Cortex of kidney (tissue), 1 donor: ENCODE measurements at places on chromosomes 7 and 10.

DNA sequence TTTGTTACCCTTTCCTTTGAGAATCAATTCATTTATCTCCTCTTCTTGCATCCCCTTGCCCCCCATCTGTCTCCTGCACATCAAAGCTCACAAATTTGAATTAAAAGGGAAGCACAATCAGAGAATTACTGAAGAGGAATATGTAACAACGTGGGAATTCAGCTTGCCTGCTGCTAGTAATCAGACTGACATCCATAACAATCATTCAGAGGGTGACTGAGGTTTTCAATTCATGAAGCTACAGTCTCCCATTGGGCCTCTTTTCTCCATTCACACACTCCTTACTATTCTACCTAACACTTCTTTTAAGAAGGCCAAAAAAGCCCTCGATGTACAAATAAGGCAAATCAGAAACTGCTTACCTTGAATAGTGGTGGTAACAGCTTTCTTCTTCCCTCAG is 24.3 kb upstream of the DNA2 start:
- no peak for DNase-seq

DNA sequence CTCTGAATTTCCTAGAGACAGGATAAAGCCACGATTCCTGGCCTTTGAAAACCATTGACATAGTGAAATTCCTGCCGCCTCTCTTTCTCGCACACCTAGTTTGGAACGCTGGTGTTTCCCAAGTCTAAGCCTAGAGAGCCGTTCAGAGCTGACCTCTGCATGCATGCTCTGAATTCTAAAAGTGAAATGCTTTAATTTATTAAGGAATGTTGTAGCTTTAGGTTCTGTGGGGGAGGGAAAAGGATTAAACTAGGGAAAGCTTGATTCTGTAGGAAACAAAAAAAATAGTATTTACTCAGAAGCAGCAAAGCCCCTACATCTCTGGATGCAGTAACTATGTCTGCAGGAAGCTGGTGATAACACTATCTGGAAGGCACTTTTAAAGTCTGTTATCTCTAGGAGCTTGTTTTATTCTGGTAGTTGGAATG is 27.3 kb downstream of the PFKP start:
- DNase-seq: no peak

DNA sequence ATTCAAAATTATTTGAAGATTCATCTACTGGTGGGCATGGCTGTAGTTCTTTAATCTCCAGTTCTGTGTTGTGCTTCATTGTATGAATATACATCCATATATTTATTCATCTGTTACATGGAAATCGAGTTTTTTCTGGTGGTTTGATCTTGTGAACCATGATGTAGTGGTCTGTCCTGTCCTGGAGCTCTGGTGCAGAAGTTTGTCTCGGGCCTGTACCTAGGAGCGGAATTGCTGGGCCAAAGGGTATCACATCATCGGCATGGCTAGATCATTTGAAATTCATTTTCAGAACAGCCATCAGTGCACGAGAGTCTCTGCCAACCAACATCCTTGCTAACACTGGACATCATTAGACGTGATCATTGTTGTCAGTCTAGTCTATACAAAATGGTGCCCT is 107.0 kb downstream of the ELFN1 start:
- no peak for DNase-seq

DNA sequence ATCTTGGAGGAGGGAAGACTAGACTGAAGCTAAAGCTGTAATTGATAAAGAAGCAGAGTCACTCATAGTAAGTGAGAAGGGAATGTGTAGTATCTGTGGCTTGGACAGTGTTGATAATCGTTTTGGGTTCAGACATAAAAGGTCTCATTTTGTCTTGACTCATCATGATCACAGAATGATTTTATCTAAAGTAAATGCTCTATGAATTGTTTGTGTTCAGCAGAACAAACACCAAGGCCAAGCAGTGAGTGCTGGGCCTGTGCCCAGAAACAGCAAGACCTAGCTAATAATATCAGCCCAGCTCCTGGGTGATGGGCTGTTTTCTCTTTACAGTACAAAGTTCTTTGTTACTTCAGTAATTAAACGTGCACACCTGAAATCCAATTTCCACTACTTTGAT is 26.7 kb upstream of the CD36 start:
- DNase-seq: no peak

DNA sequence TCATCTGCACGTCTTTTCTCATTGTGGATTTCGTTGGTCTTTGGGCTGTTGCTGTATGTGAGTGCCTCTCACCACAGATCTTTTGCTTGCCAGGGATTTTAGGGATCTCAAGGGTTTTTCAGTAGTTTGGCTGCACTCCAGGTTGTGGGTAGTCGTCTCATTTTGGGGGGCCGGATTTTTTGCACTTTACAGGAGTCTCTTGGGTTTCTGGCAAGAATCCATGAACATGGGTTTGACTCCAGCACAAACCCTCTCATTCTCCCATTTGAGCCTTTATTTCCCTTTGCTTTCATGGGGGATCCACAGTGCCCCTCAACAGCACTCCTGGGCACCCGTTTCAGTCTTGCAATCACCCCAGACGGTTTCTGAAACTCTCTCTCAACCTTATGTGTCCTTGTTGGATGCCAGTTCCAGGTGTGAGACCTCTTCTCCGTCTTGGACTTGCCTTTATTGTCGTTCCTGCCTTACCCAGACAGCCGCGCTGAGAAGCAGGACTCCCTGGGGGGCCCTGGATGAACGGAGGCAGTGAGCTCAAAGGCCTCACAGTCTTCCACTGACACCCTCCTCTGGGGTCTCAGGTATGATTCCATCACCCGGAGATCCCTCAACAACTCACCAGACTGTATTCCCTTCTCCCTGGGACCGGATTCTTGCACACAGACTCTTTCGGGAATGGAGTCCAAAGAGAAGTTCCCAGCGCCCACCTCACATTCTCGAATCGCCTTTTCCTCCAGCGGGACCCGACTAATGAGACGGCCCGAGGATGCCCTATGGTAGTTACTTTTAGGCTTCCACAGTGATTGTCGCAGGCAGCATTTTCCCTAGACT is 18.8 kb upstream of the ZNF273 start:
- no peak for DNase-seq

DNA sequence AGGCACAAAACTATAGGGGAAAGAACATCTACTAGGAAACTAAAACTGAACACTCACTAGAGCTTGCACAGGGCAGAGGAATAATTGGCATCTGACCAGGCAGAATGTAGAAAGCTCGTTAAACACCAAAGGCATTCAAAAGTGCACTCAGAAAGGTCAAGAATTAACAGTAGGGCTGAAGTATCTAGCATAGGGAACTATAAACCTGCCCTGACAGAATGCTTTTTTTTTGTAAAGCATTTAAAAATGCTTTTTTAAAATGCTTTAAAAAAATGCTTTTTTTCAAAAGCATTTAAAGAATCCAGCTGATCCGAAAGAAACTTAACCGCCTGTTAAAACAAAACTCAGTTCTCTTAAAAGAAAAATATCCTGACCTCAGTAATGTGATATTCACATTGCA is 74.6 kb upstream of the EGFR start:
- DNase-seq: no peak

GRCh38 chr10:106242301-106242700 is 922.2 kb downstream of the SORCS1 start:
- no peak for DNase-seq

DNA sequence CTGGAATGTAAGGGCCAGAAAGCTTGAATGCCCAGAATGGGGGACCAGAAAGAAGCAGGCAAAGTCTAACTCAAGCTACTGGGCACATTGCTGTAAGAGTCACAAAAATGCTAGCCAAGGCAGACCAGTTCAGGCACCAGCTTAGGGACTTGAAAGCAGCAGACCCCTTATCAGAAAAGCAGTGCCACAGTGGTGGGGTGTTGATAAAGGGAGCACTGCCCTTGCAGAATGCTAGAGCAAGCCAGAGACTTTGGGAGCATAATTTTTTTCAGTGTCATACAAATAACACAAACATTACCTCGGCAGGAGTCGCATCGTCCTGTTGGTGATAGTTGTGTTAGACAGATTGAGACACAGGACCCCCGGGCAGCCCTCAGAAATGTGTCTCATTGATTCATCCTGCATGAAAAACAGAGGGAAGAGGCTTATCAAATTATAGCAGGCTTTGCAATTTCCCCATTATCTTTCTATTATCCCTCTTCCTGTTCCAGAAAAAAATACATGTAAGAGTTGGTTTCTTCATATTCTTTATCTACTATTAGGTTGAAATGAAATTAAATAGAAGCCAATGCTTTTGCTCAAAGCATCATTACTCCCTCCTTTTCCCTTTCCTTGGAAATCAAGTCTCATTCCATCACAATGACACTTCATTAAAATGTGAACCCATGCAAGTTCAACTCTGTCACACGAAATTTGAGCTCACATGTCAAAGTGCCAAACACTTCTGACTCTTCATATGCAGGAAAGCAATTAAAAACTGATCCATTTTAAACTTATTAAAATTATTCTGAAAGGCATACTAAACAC is 13.4 kb downstream of the LRRC17 start:
- DNase-seq: no peak

DNA sequence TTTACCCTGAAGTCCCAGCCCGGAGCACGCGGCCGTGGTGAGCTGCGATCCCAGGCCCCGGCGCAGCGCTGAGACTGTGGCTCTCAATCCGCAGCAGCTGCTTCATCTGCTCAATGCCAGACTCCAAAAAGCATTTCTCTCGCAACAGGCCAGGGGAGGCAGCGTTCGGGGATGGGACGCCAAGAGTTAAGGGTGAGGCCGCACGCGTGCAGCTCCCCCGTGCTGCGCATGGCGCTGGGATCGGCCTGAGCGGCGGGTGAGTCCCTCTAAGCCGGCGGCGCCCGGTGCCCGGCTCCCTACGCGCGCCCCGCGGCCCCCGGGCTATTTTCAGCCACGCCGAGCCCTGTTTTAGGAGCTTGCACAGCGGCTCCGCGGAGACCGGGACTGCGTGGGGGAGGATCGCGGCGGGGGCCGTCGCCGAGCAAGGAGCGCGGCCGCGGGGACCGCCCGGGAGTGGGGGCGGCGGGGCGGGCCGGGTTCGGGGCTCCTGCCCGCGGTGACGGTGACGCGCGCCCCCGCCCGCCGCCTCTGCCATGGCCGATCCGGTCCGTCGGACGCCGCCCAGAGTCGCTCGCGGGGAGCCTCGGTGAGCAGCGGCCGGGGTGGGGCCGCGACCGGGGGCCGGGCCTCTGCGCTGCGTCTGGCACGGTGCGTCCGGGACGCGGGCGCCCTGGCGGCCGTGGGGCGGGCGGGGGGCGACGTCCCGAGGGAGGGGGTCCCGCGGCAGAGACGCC is 29.4 kb upstream of the JAKMIP3 start:
- no peak for DNase-seq

- DNase-seq: no peak
These were observed 203.5 kb downstream of the RNLS start for GRCh38 chr10:88379575-88379974.

DNA sequence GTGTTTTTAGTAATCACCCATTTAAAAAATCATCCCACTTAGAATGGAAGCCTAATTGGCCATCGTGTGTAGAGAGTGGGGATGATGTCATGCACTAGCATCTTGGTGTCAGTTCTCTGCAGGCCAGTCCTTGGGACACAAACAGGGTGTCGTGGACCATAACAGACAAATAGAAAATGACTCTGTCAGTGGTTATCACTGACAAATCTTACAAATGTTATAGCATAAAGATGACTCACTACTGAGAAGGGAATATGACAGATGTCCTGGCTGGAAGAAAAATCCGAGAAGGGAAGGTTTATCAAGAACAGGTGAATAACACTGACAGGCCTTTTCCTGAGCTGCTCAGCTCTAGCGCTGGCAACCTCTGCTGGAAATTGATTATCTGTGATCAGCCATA is 10.6 kb downstream of the CABCOCO1 start:
- DNase-seq: no peak

DNA sequence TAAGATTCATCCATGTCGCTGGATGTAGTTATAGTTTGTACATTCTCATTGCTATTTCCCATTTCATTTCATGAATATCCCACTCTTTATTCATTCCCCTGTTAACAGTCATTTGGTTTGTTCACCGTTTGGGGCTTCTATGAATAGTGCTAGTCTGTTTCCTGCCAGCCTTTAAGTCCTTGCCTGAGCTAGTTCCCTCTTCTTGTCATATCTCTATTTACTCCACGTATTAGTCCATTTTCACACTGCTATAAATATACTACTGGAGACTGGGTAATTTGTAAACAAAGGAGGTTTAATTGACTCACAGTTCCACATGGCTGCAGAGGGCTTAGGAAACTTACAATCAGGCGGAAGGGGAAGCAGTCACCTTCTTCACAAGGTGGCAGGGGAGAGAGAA is 56.2 kb downstream of the PLCE1 start:
- DNase-seq: no peak

DNA sequence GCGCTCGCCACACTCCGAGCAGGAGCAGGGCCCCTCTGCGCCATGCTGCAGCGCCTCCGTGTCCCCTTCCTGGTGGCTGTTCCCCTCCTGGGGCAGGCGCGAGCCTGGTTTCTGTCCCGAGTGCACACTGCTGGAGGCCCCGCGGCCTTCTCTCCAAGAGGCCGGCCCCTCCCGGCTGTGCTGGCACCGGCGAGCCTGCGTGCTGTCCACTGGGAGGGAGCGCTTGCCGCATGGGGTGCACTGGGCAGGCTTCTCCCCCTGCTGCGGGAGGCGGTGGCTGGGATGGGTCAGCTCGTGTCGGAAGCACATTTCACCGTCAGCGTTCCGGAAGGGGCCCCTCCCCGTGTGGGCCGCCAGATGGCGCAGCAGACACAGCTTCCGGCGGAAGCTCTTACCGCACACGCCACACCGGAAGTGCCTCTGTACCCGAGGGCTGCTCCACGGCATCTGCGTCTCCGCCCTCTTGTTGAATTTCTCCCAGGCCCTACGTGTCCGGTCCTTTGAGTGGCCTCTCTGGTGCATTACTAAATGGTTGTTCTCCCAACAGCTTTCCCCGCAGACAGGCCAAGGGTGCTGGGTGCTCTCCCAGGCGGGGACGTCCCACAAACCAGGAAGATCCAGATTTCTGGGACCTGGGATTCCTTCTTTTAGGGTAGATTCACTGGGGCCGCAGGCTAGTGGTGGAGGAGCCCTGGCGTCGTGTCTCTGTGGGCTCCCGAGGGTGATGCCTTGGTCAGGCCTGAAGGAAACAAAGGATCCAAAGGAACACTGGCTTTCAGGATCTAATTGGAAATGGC is 18.7 kb downstream of the ZNF786 start:
- DNase-seq: no peak

GRCh38 chr10:103616705-103617601 is 123.4 kb downstream of the NEURL1 start:
- no peak for DNase-seq

GRCh38 chr7:76380623-76380966 is 21.8 kb upstream of the YWHAG start:
- DNase-seq: no peak

GRCh38 chr7:2148814-2149213 is 83.9 kb downstream of the MAD1L1 start:
- DNase-seq: no peak

DNA sequence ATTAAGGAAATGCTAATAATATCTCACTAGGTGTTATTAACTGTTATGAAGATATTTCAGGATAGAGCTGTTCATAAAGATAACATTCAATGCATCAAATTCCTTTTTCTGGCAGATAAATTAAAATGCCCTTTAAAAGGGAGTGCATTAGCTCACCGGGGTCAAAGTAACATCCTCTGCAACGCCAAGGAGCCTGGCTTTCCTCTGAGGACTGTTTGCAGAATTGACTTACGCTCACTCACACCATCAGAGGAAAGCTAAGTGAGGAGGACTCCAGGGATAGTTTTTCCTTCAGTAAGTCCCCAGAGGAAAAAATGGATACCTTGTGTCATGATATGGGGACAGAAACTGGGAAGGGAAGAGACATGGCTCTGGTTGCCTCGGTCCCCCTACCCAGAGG is 45.2 kb upstream of the GPR158 start:
- no peak for DNase-seq
